ENCODE measurements at places on chromosomes 1 and 21.

DNA sequence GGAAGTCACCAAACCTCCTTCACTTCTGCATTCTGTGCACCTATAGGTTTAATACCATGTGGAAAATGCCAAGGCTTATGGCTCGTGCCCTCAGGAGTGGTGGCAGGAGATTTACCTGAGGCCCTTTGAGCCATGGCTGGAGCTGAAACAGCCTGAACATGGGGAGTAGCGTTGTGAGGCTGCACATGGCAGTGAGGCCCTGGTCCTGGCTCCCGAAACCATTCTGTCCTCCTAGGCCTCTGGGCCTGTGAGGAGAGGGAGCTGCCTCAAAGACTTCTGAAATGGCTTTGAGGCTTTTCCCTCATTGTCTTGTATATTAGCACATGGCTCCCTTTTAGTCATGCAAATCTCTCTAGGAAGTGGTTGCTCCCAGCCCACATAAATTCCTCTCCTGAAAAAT lies 20.6 kb downstream of the PTGFR start:
- no peak for DNase-seq

DNA sequence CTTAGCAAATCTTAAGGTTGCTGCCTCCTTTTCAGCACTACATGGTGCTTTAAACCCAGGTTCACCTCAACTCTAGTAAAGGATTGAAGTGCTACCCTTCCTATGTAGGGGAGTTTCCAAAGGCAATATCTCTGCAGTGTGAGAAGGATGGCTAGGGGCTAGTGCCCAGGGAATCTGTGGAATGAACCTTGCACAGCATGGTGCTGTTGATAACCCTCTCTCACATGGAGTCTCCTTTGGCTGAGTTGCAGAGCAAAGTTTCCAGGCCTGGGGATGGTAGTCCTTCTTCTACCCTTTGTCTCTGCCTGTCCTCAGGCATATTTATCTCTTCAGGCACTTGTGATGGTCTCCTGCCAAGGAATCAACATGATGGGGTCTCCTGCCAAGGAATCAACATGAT lies 59.4 kb downstream of the AXDND1 start:
- no peak for DNase-seq

- no peak for DNase-seq
Observed at GRCh38 chr1:231159963-231160761, 1.7 kb upstream of the TRIM67 start.

- no peak for DNase-seq
Observed at GRCh38 chr21:14646893-14647292, 100.8 kb upstream of the SAMSN1 start.

- DNase-seq: no peak
Observed at GRCh38 chr1:66022904-66023620, 230.4 kb downstream of the PDE4B start.

GRCh38 chr1:26972390-26972789 lies 12.1 kb upstream of the KDF1 start:
- no peak for DNase-seq

- DNase-seq: no peak
Observed at GRCh38 chr1:245608271-245608670, 453.5 kb downstream of the KIF26B start.

DNA sequence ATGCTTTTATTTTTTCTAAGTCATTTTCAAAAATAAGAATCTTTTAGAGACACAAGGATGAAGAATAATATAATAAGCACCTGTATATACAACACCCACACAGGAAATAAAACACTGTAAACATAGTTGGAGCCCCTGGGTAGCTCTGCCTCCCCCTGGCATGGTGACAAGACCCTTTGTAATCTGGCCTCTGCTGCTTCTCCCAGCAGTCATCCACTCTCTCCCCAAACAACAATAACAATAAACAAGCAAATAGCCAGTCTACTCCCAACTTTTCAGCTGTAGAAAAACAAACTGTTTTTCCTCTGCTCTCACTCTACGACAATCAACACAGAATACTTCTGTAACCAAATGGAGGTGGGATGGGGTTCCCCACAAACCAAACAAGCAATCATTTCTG lies 110.1 kb downstream of the CSMD2 start:
- DNase-seq: no peak

GRCh38 chr1:95169548-95169947 lies 52.4 kb downstream of the TLCD4 start:
- no peak for DNase-seq

DNA sequence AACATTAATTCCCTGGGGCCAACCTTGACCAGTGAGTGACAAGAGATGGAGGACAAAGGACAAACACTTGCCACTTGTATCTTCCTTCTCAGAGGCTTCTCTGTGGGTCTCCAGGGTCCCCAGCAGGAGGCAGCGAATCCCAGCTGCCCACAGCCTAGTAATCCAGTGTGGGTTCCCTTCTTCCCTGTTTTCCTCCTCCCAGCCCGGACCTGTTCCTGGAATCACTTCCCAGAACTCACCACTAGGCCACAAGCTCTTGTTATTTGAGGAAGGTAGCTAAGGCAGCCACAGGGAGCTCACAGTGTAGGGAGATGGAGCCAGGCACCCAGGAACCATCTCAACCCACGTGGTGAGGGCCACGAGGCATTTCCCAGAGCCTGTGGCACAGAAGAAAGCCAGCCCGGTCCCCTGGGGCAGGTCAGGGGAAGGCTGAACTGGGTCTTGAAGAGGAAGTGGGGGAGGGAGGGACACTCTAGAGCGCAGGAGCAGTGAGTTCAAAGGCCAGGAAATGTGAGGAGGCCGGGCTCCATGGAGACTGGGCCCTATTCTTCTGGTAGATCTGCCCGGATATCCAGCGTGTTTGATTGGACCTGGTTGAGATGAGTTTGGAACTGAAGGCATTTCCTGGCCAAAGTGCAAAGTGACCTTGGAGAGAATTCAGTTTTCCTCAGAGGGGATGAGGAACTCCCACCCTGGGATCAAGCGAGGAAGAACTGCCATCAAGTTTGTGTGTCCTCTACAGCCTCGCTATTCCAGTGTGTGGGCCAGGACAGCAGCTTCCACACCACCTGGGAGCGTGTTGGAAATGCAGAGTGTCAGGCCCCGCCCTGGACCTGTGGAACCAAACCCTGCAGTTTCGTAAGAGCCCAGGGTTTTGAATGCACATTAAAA lies 20.3 kb upstream of the C2CD2 start:
- no peak for DNase-seq

DNA sequence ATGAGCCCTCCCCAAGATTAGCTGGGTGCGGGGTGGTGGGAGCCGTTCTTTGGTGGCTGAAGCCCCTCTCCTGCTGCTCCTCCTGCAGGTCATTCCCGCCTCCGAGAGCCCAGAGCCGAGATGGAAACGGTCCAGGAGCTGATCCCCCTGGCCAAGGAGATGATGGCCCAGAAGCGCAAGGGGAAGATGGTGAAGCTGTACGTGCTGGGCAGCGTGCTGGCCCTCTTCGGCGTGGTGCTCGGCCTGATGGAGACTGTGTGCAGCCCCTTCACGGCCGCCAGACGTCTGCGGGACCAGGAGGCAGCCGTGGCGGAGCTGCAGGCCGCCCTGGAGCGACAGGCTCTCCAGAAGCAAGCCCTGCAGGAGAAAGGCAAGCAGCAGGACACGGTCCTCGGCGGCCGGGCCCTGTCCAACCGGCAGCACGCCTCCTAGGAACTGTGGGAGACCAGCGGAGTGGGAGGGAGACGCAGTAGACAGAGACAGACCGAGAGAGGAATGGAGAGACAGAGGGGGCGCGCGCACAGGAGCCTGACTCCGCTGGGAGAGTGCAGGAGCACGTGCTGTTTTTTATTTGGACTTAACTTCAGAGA lies 448 bp downstream of the G0S2 start:
- DNase-seq: no peak

GRCh38 chr1:43300378-43301094 lies at the start of gene TIE1:
Gene TIE1, plus strand, starts transcription at chr1:43300982. Its CDS starts 90 bp downstream, at chr1:43301072.
- DNase-seq: no peak

DNA sequence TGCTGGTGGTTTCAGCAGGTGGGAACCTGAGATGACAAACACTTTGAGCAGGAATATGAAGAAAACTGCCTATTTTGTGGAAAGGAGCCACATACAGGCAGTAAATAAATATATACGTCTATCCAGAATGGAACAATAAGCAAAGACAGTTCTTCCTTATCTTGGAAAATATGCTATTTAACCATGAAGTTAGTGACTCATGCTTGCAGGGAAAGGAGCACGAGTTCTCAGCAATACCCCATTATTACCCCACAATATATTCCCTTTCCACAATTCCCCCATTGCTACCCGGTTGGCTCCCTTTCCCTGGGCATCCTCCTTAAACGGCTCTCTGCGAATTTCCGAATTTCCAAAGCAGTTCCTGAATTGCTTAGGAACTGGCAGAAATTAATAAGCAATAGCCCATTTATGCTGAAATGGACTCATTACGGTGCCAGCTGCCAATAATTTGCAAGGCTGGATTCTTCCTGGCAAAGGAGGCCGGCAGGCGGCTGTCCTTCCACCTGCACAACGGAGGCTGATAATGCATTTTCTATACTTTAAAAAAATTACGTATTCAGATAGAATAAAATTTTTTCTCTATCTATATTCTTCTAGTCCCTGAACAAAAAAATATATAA lies 65.4 kb downstream of the TIAM1 start:
- no peak for DNase-seq

GRCh38 chr21:41953831-41954653 lies at the start of gene C2CD2:
Gene C2CD2, minus strand, starts transcription at chr21:41954018. Its CDS starts 370 bp downstream, at chr21:41953648.
- peak; percentile 41 for DNase-seq

- DNase-seq: no peak
Observed at GRCh38 chr1:8464377-8464776, 146.5 kb downstream of the SLC45A1 start.
